ENCODE measurements at places on chromosomes 1 and 21. TPM values are rescaled to one million over a fixed set of nuclear protein-coding genes. Genes with fewer than 3 reads are reported as not detected.

GRCh38 chr1:44300852-44301251, 54.2 kb downstream of the ERI3 start:
- no peak for DNase-seq

Gene CD2
- total RNA-seq = 3.9 TPM

- DNase-seq = no peak
Observed at GRCh38 chr1:241688940-241689368, 36.9 kb downstream of the WDR64 start.

Gene SPRR3
- total RNA-seq = not detected

Gene C1orf94
- total RNA-seq = not detected

DNA sequence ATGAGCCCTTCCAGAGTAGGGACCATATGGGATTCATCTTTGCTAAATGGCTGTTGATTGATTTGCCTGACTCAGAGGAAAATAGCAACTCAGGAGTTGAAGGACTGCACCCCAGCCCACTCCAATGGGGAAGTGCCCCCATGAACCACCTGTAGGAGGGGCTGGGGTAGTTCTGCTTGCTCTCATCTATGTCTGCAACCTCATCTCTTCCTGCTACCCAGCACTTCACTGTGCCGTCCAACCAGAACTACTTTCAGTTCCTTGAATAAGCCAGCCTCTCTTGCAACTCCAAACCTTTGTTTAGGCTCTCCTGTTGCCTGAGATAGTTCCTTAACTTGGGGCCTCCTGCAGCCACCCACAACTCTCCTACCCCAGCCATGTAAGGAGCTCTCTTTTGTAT, 26.6 kb downstream of the BEND5 start:
- no peak for DNase-seq

Gene KRTAP10-4
- not detected for total RNA-seq

DNA sequence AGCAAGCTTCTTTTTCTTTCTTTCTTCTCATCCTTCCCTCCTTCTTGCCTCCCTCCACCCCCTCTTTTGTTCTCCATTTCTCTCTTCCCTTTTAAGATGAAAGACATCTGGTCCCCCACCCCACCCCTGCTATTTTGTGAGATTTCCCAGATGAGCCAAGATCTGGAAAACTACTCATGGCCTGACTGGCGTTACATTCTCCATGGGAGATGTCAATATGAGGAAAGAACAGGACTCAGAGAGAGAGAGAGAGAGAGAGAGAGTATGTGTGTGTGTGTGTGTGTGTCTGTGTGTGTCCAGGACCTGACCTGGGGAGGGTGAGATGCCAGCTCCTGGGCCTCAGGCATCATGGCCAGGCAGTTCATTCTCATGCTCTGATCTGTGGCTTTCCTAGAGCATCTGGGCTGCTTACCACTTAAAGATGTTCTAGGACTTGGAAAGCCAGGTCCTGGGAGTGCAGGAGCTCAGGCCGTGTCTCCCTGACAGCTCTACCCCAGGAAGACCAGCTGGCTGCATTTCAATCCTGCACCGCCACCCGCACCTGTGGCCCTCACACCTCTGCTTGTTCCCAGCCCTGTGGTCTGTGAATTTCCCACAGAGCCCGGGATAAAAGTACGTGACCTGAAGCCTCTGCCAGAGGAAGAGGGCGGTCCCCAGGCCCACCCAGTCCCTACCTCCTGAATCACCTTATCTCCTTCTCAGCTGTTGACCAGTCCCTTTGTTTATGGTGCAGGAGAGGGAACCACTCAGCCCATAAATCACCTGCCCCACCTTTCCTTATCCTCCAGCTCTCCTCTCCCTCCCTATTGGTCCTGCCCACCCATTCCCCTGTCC, 3.2 kb upstream of the BEST4 start:
- no peak for DNase-seq

Gene CYP2J2
- total RNA-seq = 8.3 TPM

DNA sequence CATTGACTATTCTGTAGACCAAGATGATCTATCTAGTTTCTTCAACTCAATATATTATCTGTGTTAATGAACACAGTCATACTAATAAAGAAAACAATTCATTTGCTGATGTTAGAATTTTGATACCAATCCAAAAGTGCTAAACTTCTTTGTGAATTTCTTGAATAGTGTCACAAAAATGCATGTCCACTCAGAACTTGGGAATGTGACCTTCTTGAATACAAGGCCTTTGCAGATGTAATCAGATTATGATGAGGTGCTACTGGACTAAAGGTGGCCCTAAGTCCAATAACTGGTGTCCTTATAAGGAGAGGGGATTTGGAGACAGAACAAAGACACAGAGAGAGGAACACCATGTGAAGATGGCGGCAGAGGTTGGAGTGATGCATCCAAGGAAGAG, 305.8 kb upstream of the ZP4 start:
- DNase-seq = no peak

Gene NCAM2
- total RNA-seq = 6.3 TPM

DNA sequence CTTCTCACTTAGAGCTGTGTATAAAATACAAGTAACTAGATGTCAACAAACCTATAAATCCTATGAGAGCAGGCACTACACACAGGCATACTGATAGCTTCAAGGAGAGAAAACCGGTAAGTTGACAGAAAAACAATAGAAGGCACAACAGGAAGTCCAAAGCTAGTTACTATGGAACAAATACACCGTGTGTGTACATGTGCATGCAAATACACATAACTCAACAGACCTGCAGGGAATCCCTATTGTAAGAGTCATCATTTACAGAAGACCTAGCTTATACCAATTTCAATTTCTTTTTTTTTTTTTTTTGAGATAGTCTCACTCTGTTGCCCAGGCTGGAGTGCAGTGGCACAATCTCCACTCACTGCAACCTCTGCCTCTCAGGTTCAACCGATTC, 26.3 kb downstream of the JAK1 start:
- DNase-seq = no peak

GRCh38 chr1:119220991-119221390, 80.5 kb upstream of the WARS2 start:
- DNase-seq = no peak

Gene HMGCS2
- total RNA-seq = 0.16 TPM

Gene TCEA3
- total RNA-seq = 8.5 TPM

- DNase-seq = no peak
Observed at GRCh38 chr1:159999204-159999603, 32.6 kb downstream of the PIGM start.

- no peak for DNase-seq
Observed at GRCh38 chr1:245683676-245684075, 528.9 kb downstream of the KIF26B start.

DNA sequence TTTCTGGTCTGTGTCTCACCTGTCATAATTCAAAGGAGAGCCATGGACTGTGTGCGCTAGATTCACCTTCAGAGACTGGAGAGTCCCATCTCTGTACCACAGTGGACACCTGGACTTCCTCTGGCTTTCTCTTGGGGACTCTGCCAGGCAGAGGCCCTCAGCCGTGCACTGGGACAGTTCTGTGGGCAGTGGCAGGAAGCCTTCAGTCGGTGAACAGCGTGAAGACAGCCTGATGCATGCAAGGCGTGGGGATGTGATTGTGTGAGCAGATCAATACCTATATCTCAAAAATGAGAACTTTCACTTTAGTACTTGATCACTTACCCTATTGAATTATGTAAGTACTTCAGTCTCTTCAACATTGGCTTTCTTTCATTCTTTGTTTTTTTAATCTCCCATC, 245.3 kb downstream of the DISC1 start:
- DNase-seq = no peak

GRCh38 chr1:226548256-226549093, at the start of gene STUM:
STUM (plus strand) TSS chr1:226548764; CDS start chr1:226548905, 141 bp downstream.
- no peak for DNase-seq
